ENCODE measurements at places on chromosomes 4 and X.

DNA sequence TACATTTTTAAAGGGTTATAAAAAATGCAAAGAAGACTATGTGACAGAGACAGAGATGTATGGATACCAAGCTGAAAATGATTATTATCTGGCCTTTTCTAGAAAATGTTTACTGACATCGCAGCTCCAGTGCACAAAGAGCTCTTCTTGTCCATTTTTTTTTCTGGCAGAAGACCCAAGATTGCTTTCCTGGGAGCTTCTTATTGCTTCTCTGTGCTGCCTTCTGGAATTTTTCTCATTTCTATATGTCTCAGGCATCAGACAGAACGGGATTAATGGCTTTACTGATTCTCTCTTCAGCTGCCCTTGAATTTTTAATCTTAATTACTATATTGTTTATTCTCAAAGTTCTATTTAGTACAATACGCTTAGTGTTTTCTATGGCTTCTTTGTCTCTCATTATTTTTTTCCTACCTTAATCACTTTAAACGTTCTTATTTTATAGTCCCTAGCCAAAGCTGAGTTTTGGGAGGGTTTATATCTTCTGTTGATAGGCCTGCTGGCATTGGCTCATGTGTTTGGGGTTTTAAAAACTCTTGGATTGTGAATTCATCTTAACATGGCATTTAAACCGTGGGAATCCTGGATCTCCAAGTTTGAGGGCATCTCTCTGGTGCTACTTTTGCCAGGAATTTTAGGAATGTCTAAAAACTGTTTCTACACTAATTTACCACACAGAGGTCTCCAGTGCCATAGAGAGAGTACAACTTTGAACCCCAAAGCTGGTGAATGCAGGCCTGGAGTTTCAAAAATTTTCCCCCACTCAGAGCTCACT, 138.9 kb upstream of the LNX1 start:
- DNase-seq = no peak

DNA sequence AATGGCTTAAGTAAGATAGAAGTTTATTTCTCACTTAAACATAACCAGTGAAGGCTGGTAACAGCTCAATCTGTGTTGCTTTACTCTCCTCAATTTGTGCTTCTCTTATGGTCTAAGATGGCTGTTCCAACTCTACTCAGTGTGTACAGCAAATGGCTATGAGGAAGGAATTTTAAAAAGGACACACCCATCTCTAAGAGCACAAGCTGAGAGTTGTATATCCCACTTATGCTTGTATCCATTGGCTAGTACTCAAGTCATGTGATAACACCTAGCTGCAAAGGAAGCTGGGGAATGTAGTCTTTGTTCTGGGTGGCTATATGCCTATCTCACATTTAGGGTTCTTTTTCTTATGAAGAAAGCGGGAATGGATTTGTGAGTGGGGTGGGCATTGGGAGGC, 63.3 kb downstream of the GPAT3 start:
- no peak for DNase-seq

- DNase-seq = no peak
Measured at GRCh38 chr4:39606747-39607146, 31.9 kb downstream of the SMIM14 start.

GRCh38 chrX:13742397-13743176, 8.0 kb downstream of the OFD1 start:
- DNase-seq = no peak

- no peak for DNase-seq
Measured at GRCh38 chr4:148735432-148736155, 293.4 kb upstream of the NR3C2 start.

GRCh38 chr4:150256225-150256620, 178.0 kb downstream of the DCLK2 start:
- DNase-seq = no peak

GRCh38 chrX:1938190-1938589, 323.3 kb downstream of the ASMT start:
- no peak for DNase-seq

DNA sequence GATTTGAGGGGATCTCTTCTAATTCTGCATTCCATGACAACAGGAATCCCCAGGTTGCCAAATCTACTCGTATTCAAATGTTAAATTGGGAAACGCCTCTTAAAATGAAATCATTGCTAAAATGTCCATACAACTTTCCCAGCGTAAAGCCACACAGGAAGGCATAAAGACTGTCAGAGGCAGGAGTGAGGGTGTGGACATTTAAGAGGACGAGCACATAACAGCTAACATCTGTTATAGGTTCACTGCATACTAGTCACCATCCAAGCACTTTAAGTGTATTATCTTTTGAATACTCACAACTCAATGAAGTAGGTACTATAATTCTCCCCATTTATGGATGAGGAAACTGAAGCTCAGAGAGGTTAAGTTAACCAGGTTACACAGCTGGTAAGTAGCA, 35.6 kb downstream of the ATG4A start:
- no peak for DNase-seq

- peak; percentile 5 for DNase-seq
Measured at GRCh38 chr4:18689308-18690115, 668.0 kb upstream of the LCORL start.

- DNase-seq = no peak
Measured at GRCh38 chr4:1178300-1179088, 6.1 kb upstream of the SPON2 start.

- no peak for DNase-seq
Measured at GRCh38 chr4:90449626-90450025, 322.4 kb downstream of the CCSER1 start.

GRCh38 chrX:150849486-150849885, 49.0 kb downstream of the CD99L2 start:
- no peak for DNase-seq

DNA sequence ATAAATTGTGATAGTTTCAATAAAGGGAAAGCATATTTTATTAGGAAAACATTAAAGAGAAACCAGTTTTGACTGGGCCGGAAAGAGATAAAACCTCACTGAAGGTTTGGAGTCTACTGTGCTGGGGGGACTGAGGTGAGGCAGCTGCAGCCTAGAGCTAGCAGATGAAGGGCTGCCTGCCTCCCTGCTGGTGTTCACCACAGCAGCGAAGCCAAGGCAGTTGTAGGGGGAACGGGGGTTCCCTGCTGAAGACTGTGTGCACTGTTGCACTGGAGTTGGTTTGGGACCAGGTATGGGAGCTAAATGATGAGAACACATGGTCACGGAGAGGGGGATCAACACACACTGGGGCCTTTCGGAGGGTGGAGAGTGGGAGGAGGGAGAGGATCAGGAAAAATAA, 546.5 kb upstream of the SMIM31 start:
- DNase-seq = no peak

- no peak for DNase-seq
Measured at GRCh38 chr4:112185334-112185733, 40.1 kb downstream of the FAM241A start.

GRCh38 chr4:174256277-174256713, 27.2 kb downstream of the FBXO8 start:
- no peak for DNase-seq

- no peak for DNase-seq
Measured at GRCh38 chr4:81688085-81688484, 216.4 kb upstream of the RASGEF1B start.
